ENCODE measurements at places on chromosomes 6 and 20. TPM values are rescaled to one million over a fixed set of nuclear protein-coding genes. Genes with fewer than 3 reads are reported as not detected.

SCRT2 gene
- total RNA-seq: not detected

TTK gene
- total RNA-seq: not detected

RSPO4 gene
- total RNA-seq: 1.4 TPM

WFDC10B gene
- not detected for total RNA-seq

HSF2 gene
- total RNA-seq: 26.1 TPM

CAP2 gene
- 7.1 TPM for total RNA-seq

PPP1R3G gene
- total RNA-seq: 1.1 TPM

PSORS1C1 gene
- total RNA-seq: not detected

- no peak for DNase-seq
Observed at GRCh38 chr20:8492173-8492572, 360.1 kb downstream of the PLCB1 start.

GRCh38 chr6:43623880-43624785, 4.9 kb downstream of the GTPBP2 start:
- DNase-seq: no peak

GRCh38 chr6:105791583-105792318, 294.4 kb upstream of the PRDM1 start:
- no peak for DNase-seq

- no peak for DNase-seq
Observed at GRCh38 chr20:8756410-8756809, 312.5 kb upstream of the PLCB4 start.

GRCh38 chr6:162118706-162119105, 608.9 kb downstream of the PRKN start:
- no peak for DNase-seq

- no peak for DNase-seq
Observed at GRCh38 chr6:305371-306206, 13.3 kb downstream of the DUSP22 start.

DNA sequence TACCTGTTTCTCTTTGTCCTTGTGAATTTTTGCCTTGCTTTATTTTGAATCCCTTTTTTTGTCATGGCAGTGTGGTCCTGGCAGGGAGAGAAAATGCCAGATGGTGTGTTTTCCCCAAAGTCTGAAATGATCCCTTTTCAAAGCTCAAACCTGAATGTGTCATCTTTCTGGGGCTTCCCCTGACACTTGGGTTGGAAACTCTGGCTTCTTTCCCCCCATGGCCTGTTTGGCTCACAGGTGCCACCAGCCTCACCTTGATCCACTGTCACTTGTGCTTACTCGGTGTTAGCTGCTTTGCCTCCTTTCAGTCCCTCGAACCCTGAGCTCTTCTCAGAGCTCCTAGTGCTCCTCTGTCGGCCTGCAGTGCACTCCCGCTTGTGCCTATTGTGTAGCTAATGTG, 22.3 kb downstream of the MYBL2 start:
- DNase-seq: no peak

DNA sequence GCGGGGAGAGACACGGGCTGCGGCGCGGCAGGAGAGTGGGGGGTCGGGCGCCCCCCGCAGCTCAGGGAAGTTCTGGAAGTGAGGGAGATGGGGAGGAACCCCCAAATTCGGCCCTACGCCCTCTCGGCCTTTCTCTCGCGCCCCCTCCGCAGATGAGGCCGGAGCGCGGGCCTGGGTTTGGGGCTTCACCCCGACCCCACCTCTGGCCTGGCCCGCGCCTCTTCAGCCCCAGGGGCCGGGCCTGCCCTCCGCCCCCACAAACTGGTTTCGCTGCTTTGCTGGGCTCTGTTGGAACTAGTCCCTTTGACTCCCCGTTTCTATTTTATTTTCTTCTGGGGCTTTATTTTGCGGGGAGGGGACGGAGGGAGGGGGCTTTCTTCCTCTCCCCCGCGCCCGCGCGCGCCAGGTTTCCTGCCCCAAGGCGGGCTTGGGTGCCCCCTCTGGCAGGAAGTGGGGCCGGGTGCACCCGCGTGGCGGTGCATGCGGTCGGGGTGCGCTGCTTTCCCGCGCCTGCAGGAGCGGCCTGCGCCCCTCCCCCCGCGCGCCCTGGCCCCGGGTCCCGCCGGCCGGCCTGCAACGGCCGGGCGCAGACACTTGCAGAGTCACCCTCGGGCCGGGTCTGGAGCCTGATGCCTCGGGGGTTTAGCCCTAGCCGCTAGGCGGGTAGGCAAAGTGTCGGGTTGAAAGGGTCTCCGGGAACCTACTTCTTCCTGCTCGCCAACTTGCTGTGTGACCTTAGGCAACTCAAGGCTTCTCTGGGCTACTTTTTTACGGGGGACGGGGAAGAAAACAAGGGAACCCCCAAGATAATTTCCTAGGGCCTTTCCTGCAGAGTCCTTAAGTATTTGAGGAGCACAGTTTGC, 1.3 kb downstream of the HMGA1 start:
- DNase-seq: no peak

- no peak for DNase-seq
Observed at GRCh38 chr20:63363013-63363957, 2.1 kb upstream of the CHRNA4 start.

DNA sequence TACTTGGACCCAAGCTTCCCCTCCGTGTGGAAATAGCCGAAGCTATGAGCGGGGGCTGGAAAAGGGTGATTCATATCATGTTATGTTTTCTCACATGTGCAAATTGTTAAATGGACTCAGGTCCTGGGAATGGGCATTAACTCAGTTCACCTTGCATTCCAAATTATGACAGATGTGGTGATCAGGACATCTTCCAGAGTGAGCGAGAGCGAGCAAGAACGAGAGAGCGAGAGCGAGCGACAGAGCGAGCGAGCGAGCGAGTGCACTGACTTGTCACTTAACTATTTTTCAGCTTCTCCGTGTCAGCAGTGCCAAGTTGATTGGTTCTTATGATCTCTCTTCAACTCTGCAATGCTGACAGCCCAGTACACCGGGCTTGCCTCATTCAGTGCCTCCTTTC, 437.4 kb upstream of the NRSN1 start:
- DNase-seq: no peak

GRCh38 chr6:116983375-116983774, 106.3 kb downstream of the RFX6 start:
- DNase-seq: no peak

DNA sequence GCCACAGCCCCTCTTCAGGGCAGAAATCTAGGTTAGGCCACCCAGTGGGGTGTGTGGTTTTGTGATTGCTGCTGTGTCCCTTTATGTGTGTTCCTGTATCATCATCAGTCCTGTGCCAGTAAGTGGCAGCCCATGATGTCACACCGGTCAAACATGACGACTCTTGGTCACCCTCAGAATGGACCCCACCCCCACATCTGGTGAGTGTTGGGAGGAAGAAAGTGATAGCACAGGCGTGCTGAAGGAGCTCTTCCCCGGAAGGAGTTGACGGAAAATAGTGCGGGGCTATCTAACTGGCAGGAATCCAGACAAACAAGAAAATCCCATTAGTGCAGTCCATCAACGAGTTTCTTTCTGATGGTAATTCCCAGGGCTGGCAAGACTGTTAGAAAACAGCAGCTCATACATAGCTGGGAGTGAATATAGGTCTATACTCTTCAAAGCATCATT, 33.4 kb upstream of the IL17A start:
- no peak for DNase-seq

DNA sequence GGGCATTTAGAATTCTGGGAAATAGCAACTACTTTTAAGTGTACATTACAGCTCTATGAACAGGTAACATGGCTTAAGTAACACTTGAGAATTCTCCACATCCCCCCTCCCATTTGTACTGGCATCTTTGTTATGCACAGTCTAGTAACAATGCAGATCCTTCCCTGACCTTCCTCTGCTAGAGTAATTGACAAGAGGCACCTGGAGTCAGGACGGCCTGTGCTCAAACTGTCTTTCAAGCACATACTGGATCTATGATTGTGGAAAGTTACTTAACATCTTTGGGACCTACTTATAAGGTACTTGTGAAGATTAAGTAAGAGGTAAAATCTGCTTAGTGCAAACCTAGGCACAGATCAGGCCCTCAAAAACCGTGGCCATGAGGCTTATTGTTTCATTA, 21.9 kb upstream of the GSTA3 start:
- no peak for DNase-seq

GRCh38 chr20:15756002-15756753, 817.1 kb downstream of the KIF16B start:
- no peak for DNase-seq

- no peak for DNase-seq
Observed at GRCh38 chr6:55825402-55826051, 49.9 kb downstream of the BMP5 start.

DNA sequence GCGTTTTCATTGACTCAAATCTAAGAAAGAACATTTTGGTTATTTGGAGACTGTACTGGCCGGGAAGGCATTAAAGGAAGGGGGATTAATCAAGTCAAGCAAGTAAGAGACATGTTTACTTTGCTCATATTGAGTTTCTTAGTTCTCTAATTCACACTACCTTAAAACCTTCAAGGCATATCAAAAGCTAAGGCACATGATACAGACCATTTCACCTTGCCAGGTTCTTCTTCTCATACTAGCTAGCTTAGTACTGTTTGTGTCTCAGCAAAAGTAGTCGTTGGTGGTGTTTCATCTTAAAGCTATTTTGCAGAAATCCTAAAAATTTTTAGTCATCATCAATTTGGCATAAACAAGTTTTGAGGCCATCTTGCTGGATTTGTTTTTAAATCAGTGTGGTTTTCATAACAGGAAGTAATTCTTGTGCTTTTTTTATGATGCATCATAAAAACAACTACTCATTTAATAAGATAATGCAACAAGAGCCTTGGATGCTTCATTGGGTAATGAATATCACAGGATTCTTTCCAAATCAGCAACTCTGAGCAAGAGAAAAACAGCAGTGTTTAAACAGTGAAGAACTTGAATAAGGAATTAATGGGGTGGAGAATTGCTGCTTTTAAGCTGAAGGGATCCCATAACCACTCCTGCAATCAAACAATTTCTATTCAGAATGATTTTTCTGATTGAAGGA, 425.3 kb downstream of the EPM2A start:
- DNase-seq: no peak

DNA sequence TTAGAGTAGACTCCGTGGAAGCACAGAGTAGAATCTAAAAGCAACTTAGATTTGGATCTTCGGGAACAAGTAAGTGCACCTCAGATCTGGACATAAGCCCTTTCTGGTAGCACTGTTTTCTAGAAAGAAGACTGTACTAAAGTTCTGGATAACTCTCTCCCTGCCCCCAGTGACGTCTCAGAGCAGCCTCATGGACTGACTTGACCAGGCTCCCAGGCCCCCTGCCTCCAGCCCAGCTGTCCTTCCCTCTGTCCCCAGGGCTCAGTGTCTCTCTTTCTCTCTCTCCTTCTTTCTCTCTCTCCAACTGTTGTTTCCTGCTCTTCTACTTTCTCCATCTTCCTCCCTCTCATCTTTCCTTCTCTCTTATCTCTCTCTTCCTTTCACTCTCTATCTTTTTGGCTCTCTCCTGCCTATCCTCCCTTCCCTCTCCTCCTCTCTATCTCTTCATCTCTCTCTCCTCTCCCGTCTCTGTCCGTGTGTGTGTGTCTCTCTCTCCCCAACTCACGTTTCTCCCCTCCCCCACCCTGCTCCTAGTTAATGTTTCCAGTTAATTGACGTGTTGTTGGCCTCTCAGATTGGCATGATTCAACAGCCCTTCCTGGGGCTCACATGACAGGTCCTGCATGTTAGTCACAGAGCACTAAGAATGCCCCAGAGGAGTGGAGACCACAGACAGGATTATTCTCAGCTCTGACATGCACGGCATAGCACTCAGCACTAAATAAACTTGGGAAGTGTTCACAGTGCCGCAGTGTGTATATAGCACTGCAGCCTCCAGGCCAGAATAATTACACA, 180.4 kb upstream of the FOXQ1 start:
- no peak for DNase-seq

GRCh38 chr6:33236852-33237251, 28.6 kb downstream of the RING1 start:
- DNase-seq: no peak

DNA sequence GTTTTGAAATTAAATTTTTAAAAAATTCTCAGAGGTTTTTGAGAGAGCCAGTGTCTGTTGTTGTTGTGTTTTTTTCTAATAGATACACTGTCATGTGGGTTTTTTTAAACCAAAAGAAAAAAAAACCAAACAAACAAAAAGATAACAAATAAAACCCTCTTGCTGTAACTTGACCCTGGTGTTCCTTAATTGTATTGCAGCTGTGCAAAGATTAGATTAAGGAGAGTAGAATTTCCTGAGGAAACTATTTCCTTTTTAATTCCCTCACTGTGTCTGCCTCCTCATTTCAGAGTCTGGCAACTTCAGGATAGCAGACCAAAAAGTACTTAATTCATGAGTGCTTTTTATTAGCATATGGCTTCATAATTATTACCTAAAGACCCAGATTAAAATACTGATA, 281.9 kb downstream of the EPM2A start:
- no peak for DNase-seq

GRCh38 chr6:154572556-154572955, 62.1 kb upstream of the CNKSR3 start:
- no peak for DNase-seq

GRCh38 chr20:34037121-34037520, 43.4 kb downstream of the RALY start:
- DNase-seq: no peak

GRCh38 chr6:155245831-155246230, 18.0 kb upstream of the CLDN20 start:
- no peak for DNase-seq

DNA sequence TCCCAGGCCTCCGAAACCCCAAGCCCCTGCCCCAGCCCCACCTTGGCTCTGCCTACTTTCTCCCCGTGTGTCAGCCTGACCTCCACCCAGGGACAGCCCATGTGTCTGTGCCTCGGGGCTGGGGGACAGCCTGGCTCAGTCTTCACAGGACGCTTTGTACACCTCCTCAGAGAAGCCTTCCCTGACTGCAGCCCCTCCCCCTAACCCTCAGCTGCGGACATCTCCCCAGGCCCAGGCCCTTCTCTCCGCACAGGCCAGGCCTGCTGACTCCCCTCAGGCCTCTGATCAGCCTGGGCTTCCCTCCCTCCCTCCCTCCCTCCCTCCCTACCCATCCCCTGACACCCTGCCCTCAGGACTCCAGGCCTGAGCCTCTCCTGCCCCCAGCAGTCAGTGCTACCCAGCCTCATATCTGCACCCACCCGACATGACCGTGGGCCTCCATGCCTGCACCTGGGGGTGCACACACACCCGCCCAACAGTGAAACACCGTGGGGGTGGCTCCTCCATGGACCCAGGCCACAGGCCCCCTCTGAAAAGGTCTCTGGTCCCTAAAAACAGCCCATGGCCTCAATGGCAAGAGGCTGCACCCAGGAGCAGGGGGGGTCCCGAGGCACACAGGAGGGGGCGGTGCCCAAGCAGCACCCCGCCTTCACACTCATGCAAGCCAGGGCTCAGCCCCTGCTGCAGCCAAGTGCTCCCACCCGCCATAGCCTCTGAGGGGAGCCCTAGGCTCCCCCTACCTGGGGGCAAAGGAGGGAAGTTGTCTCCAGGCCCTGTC, 12.9 kb downstream of the LAMA5 start:
- DNase-seq: no peak
